ENCODE measurements at places on chromosomes 16 and 17.

DNA sequence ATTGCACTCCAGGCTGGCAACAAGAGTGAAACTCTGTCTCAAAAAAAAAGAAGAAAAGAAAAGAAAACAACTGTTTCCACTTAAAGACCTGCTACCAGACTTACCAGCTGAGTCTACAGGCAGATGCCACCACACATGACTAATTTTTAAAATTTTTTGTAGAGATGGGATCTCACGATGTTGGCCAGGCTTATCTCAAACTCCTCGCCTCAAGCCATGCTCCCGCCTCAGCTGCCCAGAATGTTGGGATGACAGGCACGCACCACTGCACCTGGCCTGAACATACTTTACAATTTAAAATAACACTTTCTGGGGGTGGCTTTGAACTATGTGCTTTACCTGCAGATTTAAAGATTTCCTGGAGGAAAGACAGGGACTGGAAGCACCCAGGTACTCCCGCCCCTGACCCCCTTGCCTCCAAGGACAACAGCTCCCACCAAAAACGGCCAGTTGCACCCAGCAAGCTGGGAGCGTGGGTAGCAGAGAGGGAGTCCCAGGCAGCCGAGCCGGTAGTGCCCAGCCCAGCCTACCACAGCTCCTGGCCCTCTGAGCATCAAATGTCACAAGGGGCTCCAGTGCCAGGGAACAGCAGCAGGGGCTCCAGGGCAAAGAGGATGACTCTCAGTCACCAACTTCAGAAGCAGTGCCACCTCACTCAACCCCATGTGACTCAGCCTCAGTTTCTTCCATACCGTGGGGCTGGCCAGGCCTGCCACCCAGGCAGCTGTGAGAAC is 262.9 kb downstream of the PARN start:
- DNase-seq = no peak

DNA sequence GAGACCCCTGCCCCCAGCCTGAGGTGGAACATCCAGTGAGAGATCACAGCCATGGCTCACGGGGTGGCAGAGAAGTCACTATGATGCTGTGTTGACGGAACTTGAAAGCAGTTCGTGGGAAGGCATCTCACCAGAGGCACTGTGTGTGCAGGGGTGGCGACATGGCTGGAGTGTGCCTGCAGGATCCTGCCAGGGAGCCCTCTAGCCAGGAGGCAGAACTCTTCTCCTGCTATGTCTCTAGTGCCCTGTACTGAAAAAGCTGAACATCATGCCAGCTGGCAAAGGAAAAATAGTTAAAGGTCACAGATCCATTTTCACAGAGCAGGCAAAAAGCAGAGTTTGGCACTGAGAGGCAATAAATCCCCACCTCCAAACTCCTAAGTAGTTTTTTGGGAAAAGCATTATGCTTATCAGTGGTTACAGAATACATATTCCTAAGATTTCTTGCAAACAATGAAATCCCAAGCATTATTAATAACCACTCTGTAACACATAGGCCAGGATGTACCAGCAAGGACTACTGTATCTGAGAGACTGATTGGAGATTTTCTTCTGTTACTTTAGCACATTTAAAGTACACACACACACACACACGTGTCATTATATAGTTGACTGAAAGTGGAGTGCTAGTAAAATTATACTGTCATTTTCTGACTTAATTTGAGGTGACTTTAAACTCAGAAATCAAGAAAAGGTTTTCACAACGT is 36.8 kb downstream of the TNRC6C start:
- DNase-seq = no peak

GRCh38 chr17:59149841-59150511 is 5.0 kb downstream of the SKA2 start:
- no peak for DNase-seq

DNA sequence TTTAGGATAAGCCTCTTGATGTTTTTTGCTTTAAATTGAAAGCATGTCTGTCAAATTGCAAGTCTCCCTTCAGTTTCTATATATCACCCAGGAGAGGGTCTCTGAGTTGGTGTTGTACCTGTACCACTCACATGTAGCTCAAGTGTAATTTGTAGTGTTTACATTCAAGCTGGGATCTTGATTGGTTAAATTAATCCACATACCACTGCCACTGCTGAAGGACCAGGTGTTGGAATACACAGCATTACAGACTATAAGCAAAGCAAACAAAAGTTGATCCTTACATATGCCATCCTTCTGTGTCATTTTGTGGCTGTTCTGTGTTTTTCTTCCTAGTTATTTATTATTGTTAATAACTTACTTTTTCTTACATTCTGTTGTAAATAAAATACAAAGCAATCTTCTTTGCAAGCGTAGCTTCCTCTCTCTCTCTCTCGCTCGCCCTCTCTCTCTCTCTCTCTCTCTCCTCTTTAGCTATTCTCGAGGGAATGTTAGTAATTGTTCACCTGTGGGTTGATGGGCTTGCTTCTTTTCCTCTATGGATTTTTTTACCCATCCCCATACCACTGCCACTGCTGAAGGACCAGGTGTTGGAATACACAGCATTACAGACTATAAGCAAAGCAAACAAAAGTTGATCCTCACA is 20.8 kb upstream of the NOL11 start:
- DNase-seq = no peak

GRCh38 chr17:2937331-2938003 is 125.9 kb downstream of the OR1D5 start:
- DNase-seq = no peak

GRCh38 chr17:57120814-57121213 is 35.8 kb downstream of the AKAP1 start:
- DNase-seq = no peak

DNA sequence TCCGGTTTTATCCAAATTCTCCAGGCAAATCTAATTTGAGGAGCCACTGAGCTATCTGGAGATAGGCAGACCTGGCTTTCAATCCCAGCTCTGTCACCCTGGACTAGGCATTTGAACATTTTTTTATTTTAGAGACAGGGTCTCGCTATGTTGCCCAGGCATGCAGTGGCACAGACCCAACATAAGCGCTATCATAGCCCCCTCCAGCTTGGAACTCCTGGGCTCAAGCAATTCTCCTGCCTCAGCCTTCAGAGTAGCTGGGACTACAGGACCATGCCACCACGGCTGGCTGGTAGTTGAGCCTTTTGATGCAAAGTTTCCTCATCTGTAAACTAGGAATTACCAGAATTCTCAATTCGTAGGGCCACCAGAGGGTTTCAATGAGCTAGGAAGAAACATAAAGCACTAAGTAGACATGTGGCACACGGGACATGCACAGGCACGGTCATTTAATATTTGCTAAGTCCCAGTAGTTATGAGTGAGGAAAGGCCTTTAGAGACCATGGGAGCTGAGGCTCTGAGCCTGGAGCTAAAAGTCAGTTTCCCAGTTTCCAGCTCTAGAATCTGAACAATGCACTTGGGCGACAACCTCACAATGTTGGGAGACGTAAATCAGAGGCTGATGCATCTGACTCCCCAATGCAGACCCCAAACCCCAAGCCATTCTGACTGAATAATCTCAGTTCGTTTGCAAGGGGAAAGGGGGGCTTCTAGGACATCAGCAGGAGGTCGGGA is 1.1 kb downstream of the ELOB start:
- no peak for DNase-seq

- no peak for DNase-seq
Observed at GRCh38 chr17:58312021-58312630, 16.5 kb downstream of the TSPOAP1 start.

DNA sequence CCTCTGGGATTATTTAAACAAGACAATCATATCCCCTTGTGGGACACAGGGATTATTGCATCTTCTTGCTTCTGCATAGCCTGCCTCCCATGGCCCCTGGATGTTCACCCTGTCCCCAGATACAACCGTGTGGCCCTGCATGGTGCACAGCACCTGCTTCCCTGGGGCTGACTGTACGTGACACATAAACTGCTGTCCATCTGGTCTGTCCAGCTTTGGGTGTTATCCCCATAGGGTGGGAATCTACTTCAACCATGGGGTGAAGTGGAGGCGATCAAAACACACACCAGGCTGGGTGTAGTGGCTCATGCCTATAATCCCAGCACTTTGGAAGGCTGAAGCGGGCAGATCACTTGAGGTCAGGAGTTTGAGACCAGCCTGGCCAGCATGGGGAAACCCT is 138.8 kb downstream of the XYLT1 start:
- no peak for DNase-seq

- peak; percentile 60 for DNase-seq
Observed at GRCh38 chr17:75785016-75785890, 647 bp downstream of the UNK start.

- no peak for DNase-seq
Observed at GRCh38 chr17:44197980-44198720, 1.5 kb downstream of the ATXN7L3 start.

DNA sequence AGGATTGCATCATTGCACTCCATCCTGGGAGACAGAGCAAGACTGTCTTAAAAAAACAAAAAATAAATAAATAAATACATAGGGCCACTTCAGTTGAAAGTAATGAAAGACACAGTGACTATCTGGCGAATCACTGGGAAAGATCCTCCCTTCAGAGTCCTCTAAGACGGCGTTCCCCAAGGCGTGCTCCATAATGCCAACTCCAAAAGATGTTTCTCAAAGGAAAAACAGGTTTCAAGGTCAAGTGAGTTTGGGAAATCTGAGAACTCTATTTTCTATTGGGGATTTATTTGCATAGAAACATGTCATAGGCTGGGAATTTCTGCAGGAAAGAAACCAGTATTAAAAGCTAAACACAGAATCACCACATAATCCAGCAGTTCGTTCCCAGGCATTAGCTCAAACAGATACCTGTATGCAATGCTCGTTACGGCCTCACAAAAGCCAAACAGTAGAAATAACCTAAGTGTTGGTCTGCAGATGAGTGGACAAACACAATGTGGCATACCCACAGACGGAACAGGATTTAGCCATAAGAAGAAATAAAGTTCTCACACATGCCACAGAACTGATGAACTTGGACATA is 7.9 kb downstream of the KLHDC4 start:
- DNase-seq = no peak

GRCh38 chr16:54363766-54364165 is 77.2 kb upstream of the IRX3 start:
- DNase-seq = no peak

- no peak for DNase-seq
Observed at GRCh38 chr17:19943026-19943425, 34.6 kb downstream of the AKAP10 start.

GRCh38 chr17:73536700-73537605 is 107.3 kb downstream of the SDK2 start:
- DNase-seq = no peak

DNA sequence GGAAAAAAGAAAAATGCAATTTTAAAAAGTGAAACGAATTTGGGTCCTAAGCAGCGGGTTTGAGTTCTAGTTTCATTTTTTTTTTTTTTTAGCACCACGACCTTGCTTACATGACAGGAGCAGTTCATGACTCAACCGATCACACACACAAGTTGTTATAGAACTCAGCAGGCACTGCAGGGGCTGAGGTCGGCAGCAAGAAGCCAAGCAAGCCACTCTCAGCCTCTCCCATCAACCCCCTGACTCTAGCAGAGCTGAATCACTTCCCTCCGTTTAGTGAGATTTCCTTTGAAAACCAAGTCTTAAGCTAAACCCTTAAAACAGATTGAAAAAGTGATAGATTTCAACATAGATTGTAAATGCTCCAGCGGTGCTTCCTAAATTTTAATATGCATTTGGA is 520.8 kb downstream of the HAPSTR1 start:
- DNase-seq = peak; percentile 24

GRCh38 chr17:28612531-28612930 is 1.5 kb downstream of the RSKR start:
- no peak for DNase-seq

DNA sequence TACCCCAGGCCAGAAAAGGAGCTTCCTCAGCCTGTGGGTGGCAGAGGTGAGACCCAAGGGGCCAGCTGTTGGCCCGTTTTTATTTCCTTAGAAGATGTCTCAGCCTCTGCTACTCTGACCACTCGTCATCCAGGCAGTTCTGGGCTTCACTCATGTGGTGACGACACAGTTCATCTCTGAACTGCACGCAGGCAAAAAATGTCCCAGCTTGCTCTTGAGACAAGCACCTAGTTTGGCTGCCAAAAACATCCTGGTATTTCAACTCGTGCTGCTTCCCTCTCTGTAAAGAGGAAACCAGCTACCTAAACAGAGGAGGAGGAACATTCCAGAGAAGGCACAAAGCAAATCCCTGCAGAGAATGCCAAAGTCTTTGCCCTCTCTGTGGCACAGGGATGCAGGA is 125.7 kb downstream of the XYLT1 start:
- DNase-seq = no peak

- no peak for DNase-seq
Observed at GRCh38 chr17:82545071-82545462, 25.5 kb downstream of the FOXK2 start.

GRCh38 chr17:71234349-71234748 is 886.5 kb upstream of the SOX9 start:
- no peak for DNase-seq

- no peak for DNase-seq
Observed at GRCh38 chr17:32345951-32346600, 3.9 kb upstream of the ZNF207 start.

- peak; percentile 3 for DNase-seq
Observed at GRCh38 chr16:1078579-1079021, 6.1 kb downstream of the SSTR5 start.

DNA sequence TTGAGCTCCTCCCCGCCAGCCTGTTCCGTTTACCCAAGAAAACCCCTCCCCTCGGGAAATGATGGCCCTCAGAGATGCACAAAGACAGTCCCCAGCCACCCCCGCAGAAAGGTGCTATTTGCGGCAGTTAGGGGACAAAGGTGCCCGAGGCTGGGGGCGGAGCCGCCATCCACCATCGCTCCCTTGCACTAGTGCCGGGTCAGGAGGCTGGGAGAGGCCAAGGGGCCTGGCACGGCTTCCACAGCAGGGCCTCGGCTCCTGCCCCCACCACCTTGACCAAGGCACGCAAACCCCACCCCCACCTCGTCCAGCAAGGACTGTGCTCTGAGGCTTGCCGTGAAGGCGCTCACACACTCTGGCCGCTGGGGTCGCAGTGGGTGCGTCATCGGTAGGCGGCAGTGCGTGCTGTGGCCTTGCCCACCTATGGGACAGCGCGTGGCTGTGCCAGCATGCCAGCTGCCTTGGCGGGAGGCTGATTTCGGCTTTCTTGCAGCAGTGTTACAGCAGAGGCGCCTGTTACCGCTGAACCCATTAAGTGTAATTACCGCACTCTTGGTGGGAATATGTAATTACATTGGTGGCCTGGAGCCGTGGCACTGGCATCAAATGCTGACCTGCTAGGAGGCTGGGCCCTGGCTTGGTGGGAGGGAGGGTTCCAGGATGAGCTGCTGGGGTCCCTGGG is 31.8 kb downstream of the TPSG1 start:
- DNase-seq = no peak

DNA sequence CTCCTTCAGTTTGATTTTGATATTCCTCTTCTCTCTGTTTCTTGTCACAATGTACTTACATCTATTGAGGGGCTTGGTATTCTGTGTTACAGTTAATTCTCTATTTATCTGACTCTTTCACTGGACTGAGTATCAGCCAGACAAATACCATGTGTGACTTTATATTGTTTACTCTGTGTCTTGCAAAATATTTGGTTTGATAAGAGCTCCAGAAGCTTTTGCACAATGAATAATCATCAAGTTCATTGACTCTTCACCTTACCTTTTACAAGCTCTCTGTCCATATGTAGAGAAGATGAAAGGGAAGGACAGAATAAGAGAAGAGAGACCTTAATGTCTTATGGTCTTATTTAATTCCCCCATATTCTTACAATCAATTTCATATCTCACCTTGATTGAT is 877.7 kb upstream of the CDH8 start:
- DNase-seq = no peak

- no peak for DNase-seq
Observed at GRCh38 chr17:69949973-69950695, 124.9 kb upstream of the KCNJ16 start.

- DNase-seq = no peak
Observed at GRCh38 chr16:84874004-84874435, 54.2 kb downstream of the CRISPLD2 start.

- DNase-seq = no peak
Observed at GRCh38 chr17:73271072-73271471, 9.4 kb upstream of the CPSF4L start.
